Body of pancreas (tissue), 4 donors: ENCODE measurements at places on chromosomes 13 and 19. TPM values are rescaled to one million over a fixed set of nuclear protein-coding genes. Genes with fewer than 3 reads are reported as not detected.

The HNRNPM gene
- 64.9 TPM for total RNA-seq

The ZNF43 gene
- 8.6 TPM for total RNA-seq

The B3GNT3 gene
- 6.0 TPM for total RNA-seq

The REEP6 gene
- 16.6 TPM for total RNA-seq

The SYNE4 gene
- total RNA-seq: 9.3 TPM

The SBK2 gene
- total RNA-seq: not detected

The SIGLEC8 gene
- total RNA-seq: 0.52 TPM

The ACTMAP gene
- 4.2 TPM for total RNA-seq

The KLF12 gene
- total RNA-seq: 2.9 TPM

- H3K4me3 ChIP-seq: no peak overlapping the region
- H3K27ac ChIP-seq: peak overlapping the region; percentile 17
- DNase-seq: no peak
- no peaks in the 10 kb centered on the region for H3K27me3 ChIP-seq
Observed at GRCh38 chr19:39130337-39131254, 5.0 kb downstream of the PAK4 start.

DNA sequence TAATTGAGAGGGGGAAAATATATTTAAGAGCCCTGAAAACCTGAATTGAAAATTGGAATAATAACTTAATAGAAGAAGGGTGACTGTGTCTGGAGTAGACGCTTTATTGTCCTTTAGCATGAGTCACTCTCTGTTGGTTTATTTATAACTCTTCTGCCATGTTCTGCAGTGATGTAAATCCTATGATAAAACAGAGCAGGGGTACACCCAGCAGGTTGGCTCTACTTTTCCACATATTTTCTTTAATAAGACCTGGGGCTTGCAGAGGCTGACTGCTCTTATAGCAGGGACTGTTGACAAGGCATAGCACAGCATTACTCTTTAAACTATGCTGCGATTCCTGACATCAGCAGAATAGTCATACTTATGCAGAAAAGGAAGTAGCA, 389.9 kb upstream of the PCDH9 start:
- H3K36me3 ChIP-seq: no peaks in the 10 kb centered on the region
- no peak overlapping the region for H3K27ac ChIP-seq
- no peak overlapping the region for H3K4me3 ChIP-seq
- no peaks in the 10 kb centered on the region for H3K4me1 ChIP-seq
- no peaks in the 10 kb centered on the region for H3K27me3 ChIP-seq

DNA sequence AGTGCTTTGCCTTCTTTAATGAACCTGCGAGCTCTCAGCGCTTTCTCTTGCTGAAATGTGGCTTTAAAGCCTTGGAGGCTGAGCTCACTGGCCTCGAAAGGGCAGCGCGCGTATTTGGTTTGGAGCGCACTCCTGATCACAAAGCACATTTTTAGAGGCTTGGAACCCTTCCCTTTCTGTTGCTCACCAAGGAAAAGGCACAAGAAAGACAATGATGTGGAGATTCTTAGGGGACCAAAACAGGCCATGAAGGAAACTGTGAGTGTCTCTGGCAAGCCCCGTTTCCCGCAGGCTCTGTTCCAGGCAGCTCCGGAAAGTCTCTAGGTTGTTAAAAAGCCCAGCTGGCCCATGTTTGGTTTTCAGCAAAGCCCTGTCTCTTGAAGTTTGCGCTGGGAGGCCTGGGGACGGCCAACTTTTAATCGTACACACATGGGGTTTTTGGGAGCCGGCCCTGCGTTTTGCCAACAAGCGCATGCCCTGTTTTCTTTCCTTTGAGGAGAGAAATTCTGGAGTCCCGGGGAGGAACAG, 9.4 kb upstream of the SPC24 start:
- peak; percentile 49 for DNase-seq
- H3K4me1 ChIP-seq: peaks cover 4% of the 10 kb centered on the region
- H3K4me3 ChIP-seq: no peak overlapping the region
- peak overlapping the region; percentile 38 for H3K27ac ChIP-seq
- H3K27me3 ChIP-seq: no peaks in the 10 kb centered on the region
- no peaks in the 10 kb centered on the region for H3K36me3 ChIP-seq

GRCh38 chr19:8517551-8518442, 3.8 kb upstream of the ZNF414 start:
- H3K27ac ChIP-seq: no peak overlapping the region
- peaks cover 14% of the 10 kb centered on the region for H3K4me1 ChIP-seq
- H3K4me3 ChIP-seq: no peak overlapping the region
- DNase-seq: no peak
- H3K36me3 ChIP-seq: no peaks in the 10 kb centered on the region

- DNase-seq: no peak
- H3K4me3 ChIP-seq: no peak overlapping the region
- H3K36me3 ChIP-seq: no peaks in the 10 kb centered on the region
- no peaks in the 10 kb centered on the region for H3K27me3 ChIP-seq
- H3K4me1 ChIP-seq: no peaks in the 10 kb centered on the region
- no peak overlapping the region for H3K27ac ChIP-seq
Observed at GRCh38 chr13:102261809-102262208, 140.0 kb downstream of the FGF14 start.

DNA sequence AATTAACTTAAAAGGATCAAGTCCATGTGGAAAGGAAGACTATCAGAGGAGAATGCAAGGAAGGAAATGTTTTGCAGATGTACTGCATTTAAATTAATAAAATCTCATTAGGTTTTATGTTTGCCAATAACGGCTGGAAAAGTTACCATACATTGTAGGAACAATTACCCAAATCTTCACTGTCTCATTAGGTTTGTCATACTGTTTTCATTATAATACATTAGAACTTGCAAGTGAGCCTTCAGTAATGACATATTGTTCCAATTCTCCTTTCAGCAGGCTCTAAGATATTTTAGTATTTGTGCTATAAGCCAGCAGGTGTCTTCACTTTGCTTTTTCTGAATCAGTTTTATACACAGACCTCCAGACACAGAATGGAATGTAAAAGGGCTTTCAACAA, 661.6 kb upstream of the KLHL1 start:
- no peak overlapping the region for H3K27ac ChIP-seq
- no peaks in the 10 kb centered on the region for H3K36me3 ChIP-seq

GRCh38 chr19:53517114-53517741, 20.7 kb upstream of the ZNF331 start:
- peaks cover 16% of the 10 kb centered on the region for H3K4me1 ChIP-seq
- no peak overlapping the region for H3K4me3 ChIP-seq
- no peak for DNase-seq
- no peak overlapping the region for H3K27ac ChIP-seq
- H3K27me3 ChIP-seq: no peaks in the 10 kb centered on the region
- no peaks in the 10 kb centered on the region for H3K36me3 ChIP-seq

DNA sequence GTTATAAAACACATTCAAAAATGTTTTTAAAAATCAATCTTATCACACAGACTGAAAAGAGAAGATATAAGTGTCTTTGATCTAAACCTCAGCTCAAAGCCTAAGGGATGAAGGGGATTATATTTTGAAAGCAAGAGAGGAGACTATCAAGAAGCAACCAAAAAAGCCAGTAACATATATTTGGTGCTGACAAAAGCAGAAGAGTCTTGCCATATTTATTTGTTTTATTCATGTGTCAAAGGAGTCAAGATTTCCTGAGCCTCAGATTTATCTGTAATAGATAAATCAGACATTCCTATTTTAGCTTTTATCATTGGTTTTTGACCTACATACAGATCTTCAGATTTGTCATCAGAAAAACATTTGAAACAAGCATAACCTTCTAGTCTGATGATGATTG, 798.6 kb upstream of the PCDH9 start:
- H3K27me3 ChIP-seq: no peaks in the 10 kb centered on the region
- no peaks in the 10 kb centered on the region for H3K4me1 ChIP-seq
- H3K4me3 ChIP-seq: no peak overlapping the region

GRCh38 chr13:43041369-43041921, 18.1 kb downstream of the DNAJC15 start:
- DNase-seq: no peak
- no peak overlapping the region for H3K27ac ChIP-seq
- H3K4me1 ChIP-seq: peaks cover 22% of the 10 kb centered on the region
- H3K27me3 ChIP-seq: no peaks in the 10 kb centered on the region
- no peaks in the 10 kb centered on the region for H3K36me3 ChIP-seq
- H3K4me3 ChIP-seq: no peak overlapping the region

- H3K27me3 ChIP-seq: no peaks in the 10 kb centered on the region
- no peaks in the 10 kb centered on the region for H3K4me1 ChIP-seq
- no peak overlapping the region for H3K27ac ChIP-seq
- no peak overlapping the region for H3K4me3 ChIP-seq
Observed at GRCh38 chr13:46516599-46517338, 36.2 kb upstream of the LRCH1 start.

DNA sequence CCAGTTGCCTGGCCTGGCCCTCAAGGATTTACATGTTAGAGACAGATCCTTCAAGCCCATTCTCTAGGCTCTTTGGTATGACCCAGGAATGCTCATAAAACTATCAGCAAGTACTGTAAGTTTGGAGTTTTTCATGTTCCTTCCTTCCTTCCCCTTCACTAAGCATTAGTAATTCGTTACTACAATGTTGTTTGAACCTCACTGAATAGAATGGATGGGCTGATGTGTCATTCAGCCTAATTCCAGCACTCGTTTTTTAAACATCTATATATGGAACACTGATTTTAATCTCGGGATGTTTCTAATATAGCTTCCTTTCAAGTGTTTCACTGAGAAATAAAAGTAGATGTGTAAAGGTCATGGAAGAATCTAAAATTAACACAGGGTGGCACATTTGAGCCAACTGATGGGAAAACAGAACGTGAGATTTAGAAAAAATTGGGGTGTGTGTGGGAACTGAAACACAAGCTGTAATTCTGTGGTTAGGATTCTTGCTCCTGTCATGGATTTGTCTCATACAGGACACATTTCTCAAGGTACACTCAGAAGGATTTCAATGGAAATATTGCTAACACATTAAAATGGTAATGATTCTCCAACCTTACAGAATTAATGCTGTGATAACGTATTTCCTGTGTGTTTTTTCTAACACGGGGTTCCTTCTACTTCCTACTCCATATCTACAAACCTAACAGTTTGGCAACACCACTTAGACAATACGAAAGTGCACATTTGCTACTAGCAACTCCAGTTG, 93.4 kb downstream of the FLT1 start:
- H3K27ac ChIP-seq: no peak overlapping the region
- no peaks in the 10 kb centered on the region for H3K36me3 ChIP-seq
- no peaks in the 10 kb centered on the region for H3K4me1 ChIP-seq

GRCh38 chr19:47377801-47378200, 28.7 kb downstream of the DHX34 start:
- no peak overlapping the region for H3K27ac ChIP-seq
- H3K27me3 ChIP-seq: no peaks in the 10 kb centered on the region
- no peak for DNase-seq
- H3K36me3 ChIP-seq: peaks cover 51% of the 10 kb centered on the region
- H3K4me1 ChIP-seq: no peaks in the 10 kb centered on the region

GRCh38 chr13:63880705-63881104, 2465.1 kb upstream of the PCDH20 start:
- H3K27ac ChIP-seq: no peak overlapping the region

DNA sequence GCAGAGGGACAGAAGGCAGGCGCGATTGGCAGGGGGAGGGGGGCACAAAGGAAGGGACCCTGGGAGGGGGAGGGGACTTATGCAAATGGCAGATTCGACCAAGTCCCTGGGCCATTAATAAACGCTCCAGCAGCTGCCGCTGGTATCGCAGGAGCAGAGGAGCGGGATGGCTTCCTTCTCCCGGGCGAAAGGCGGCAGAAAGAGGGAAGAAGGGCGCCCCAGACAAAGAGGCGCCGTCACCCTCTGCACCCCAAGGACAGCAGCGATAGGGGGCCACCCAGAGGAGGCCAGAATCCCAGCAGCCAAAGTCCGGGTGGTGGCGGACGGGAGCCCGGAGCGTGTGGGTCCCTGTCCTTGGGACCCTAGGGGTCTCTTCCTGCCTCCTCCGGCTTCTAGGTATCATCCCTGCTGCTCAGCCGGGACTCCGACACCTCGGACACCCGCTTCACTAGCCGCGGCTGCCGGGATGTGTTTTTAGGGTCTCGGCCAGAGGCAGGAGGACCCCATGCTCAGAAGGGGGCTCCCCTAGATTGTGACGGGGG, 1.9 kb downstream of the PTPRS start:
- H3K27me3 ChIP-seq: no peaks in the 10 kb centered on the region
- H3K4me1 ChIP-seq: peaks cover 18% of the 10 kb centered on the region
- H3K27ac ChIP-seq: no peak overlapping the region
- DNase-seq: peak; percentile 17
- H3K36me3 ChIP-seq: no peaks in the 10 kb centered on the region

DNA sequence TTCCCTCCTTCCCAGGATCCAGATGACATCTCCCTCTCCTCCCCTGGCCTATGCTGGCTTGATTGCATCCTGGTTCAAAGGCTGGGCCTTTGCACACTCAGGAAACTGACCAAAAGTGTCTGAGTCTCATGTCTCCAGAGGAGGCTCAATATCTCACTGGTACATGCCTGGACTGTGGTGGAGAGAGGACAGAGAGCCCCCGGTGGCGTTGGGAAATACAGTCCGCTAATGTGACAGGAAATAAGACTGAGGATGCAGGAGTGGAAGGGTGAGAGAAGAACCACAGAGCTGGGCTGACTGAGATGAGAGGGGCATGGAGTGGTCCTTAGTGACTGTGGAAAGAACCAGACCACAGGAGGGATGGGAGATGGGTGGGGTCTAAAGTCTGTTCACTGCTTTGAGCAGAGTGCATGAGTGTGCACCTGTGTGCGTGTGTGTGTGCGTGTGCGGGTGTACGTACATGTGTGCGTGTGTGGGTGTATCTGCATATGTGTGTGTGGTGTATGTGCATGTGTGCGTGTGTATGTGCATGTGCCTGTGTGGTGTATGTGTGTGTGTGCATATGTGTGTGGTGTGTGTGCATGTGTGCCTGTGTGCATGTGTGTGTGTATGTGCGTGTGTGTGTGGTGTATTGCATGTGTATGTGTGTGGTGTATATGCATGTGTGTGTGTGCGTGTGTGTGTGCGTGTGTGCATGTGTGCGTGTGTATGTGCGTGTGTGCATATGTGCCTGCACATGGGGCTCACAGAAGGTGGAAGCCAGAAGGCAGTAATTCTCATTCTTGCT, 1.9 kb downstream of the SIGLEC5 start:
- no peaks in the 10 kb centered on the region for H3K4me1 ChIP-seq
- H3K36me3 ChIP-seq: no peaks in the 10 kb centered on the region
- DNase-seq: no peak
- no peak overlapping the region for H3K4me3 ChIP-seq

DNA sequence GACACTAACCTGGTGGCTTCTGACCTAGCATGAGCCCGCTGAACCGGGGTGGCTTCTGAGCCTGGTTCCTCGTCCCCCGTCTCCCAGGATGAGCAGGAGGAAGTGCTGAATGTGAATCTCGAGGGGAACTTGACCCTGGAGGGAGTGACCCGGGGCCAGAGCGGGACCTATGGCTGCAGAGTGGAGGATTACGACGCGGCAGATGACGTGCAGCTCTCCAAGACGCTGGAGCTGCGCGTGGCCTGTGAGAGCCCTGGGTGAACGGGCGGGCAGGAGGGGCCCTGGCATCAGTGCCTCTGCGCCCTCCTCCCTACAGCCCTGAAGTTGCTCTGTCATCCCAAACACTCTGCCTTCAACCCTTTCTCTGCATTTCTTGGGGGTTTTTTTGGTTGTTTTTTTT, 5.6 kb downstream of the BCAM start:
- H3K36me3 ChIP-seq: no peaks in the 10 kb centered on the region
- H3K4me1 ChIP-seq: peaks cover 7% of the 10 kb centered on the region
- no peak overlapping the region for H3K27ac ChIP-seq
- no peak overlapping the region for H3K4me3 ChIP-seq
- DNase-seq: no peak
